ENCODE measurements at places on chromosomes 16 and 17. TPM values are rescaled to one million over a fixed set of nuclear protein-coding genes. Genes with fewer than 3 reads are reported as not detected.

Gene SEBOX
- total RNA-seq: not detected

Gene ZMYND15
- 0.38 TPM for total RNA-seq

GRCh38 chr17:15513058-15513791, 45.8 kb upstream of the CDRT4 start:
- no peak for DNase-seq

GRCh38 chr17:36592316-36592715, 637 bp downstream of the DHRS11 start:
- DNase-seq: no peak

GRCh38 chr16:64983963-64984362, 137.9 kb downstream of the CDH11 start:
- peak; percentile 66 for DNase-seq

- DNase-seq: no peak
These were observed 435.0 kb downstream of the MAF start for GRCh38 chr16:79165506-79165905.

- no peak for DNase-seq
These were observed 5.5 kb downstream of the SOX8 start for GRCh38 chr16:986925-987582.

DNA sequence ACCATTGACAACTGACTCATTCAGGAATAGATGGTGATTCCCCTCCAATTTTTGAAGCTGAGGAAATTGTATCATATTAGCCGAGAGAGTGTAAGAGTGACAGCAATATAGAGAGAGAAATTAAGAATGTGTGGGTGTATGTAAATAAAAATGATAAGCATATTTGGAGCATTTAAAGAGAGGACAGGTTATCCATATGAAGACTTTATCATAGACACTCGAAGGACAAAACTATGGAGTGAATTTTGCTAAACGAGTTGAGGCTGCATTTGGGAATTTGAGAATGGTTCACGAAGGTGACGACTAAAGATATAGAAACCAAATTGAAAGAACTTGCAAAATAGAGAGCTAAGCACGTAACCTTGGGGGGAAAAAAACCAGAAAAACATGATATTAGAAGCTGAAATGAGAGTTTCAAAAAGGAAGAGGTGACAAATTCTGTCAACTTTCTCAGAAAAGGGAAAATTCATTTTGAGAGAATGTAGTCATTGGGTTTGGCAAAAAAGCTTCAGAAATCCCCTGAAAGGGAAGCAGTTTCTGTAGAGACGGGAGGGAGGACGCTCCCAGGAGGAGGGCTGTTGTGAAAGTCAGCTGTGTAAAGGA, 129.7 kb downstream of the KCNJ2 start:
- DNase-seq: no peak
